Stimulated activated CD4-positive, alpha-beta T cell treated with anti-CD3 and anti-CD28 coated beads, TNF-alpha, amount 100 ng/mL, for 4 hours (primary cell): ENCODE measurements at places on chromosomes 12 and 14.

GRCh38 chr14:94486883-94487282 lies 10.9 kb upstream of the SERPINA9 start:
- no peak for DNase-seq

- no peak for DNase-seq
Measured at GRCh38 chr14:81435391-81436295, 35.5 kb upstream of the STON2 start.

- DNase-seq = no peak
Measured at GRCh38 chr12:116338064-116338846, 60.8 kb upstream of the MED13L start.

DNA sequence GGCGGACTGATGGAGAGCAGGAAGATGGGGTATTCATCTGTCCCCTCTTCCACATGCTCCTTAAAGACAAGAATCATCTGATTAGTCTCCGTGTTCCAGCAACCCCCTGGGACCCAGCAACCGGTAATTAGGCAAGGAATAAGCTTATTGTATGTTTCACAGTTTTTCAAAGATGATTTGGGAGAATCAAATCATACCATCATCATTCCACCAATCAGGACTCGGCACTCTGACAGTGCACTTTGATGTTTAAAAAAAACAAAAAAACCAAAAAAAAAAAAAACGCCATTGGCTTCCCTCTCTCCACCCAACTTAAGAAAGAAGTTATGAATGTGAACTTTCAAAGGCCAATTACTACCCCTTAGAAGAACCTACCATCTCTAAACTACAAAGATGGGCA lies 1.3 kb upstream of the DYNC1H1 start:
- DNase-seq = no peak

DNA sequence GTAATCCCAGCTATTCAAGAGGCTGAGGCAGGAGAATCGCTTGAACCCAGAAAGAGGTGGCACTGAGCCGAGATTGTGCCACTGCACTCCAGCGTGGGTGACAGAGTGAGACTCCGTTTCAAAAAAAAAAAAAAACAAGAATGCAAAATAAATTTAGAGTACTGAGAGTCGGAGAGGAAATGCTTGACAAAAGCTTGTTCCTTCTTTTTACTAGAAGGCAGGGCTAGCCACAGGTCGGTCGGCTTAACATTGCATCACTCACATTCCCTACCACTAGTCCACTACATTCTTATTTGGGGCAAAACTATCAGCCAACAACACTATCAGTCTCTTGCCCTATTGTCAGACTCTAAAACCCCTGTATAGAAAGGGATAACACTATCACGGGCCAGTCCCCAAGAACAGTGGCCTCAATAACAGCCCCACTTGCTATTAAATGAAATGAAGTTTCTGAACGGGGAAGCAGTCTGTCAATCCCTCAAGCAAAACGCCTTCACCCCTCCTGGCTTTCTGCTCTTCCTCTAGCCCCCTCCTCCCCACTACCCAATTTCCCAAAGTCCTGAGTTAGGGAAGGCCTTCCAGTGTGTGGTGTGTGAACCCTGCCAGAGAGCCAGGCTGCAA lies 1.0 kb downstream of the RNF41 start:
- no peak for DNase-seq

GRCh38 chr14:96229315-96229714 lies 24.7 kb downstream of the BDKRB2 start:
- no peak for DNase-seq

DNA sequence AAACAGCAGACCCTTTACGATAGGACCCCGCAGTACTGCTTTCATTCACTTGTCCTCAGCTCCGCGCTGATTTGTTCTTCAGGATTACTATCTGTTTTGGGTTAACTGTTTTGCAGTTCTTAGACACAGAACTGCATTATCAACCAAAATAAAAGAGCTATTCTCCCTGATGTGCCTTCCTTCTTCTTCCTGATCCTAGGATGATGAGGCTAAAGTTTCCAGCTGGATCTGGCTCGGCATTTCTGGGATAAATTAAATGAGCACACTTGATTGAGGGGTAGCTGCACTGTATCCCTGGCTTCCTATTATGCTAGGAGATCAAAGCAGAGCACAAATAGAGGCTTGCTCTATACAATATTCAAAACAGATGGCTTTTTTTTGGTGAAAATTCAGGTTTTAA lies 165.7 kb downstream of the FBXL14 start:
- no peak for DNase-seq

DNA sequence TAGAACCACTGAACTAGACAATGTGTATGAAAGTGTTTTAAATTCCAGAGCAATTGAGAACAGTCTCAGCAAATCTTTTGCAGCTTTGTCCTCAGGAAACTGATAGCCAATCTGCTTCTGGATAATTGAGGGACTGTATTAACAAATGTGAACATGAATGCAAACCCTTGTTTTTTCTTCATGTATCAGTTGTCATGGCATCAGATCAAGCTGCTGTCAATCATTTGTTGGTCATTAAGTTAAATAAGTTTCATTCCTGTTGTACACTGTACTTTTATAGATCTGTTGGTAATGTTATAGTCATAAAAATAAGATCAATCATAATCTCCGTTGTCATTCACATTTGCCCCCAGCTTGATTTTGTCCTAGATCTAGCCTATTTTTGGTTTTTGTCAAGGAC lies 65.5 kb upstream of the RFX4 start:
- no peak for DNase-seq

GRCh38 chr12:130029151-130029550 lies 125.3 kb upstream of the TMEM132D start:
- DNase-seq = no peak

DNA sequence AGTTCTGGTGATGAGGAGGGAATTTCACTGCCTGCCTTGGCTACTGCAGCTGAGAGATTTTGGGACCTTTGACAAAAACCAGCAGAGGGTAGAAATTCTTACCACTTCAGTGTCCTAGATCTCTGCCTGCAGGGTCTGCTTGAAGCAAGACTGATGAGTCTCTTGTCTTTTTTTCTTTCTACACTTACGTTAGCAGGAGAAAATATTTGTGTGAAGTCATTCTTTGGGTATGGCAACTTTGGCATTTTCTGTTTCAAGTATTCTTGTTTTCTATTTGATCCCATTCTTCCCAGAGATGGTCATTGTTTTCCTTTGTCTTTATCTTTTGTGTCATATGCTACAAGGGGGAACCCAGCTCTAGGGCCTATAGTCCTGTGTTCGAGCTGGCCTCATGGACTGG lies 65.6 kb upstream of the FERMT2 start:
- DNase-seq = no peak
